Stimulated activated CD4-positive, alpha-beta T cell treated with anti-CD3 and anti-CD28 coated beads, Interleukin-2, amount 100 ng/mL, for 48 hours (primary cell): ENCODE measurements at places on chromosomes 11 and 22.

- DNase-seq: no peak
These were observed 56.0 kb downstream of the JAM3 start for GRCh38 chr11:134124660-134125451.

DNA sequence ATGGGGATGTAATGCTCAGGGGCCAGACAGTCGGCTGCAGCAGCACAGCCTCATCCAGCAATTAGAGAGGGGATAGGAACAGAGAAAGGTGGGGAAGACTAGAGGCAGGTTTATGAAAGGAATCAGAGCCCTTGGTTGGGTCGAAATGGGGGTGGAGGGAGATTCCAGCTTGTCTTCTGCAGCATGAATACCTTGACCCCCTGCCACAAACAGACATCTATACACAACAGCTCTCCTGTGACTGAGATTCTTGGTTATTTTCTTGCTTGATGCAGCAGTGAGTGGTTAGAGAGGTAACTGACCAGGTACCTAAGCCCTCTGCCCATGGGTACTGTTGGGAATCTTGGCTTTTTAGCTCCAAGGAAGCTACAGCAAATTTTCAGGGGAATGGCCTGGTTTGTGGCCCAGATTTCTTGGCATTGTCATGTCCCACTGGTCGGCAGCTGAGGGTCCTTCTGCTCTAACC is at the start of gene TRIM49D1:
TSS of gene TRIM49D1 (minus strand) at position 51 of the 466 bp plus-strand sequence. CDS start 4,535 bp downstream, outside the sequence.
- DNase-seq: no peak

GRCh38 chr11:103902994-103903393 is 133.4 kb upstream of the DDI1 start:
- no peak for DNase-seq

DNA sequence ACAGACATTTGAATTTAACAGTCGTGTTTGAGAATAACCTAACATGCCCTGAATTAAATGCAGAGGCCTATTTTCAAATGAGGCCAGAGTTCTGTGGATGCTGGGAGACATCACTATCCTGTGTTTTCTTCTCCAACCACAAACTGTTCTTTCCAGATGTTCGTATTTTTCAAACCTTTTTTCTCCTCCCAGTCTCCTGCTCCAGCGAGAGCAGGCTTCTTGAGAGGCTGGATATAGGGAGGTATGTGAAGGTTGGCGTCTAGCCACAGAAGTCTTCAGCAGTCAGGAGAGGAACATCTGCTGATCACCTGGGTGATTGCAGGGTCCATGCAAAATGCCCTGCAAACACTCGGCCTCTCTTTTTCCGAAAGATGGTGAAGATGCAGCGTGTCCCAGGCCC is 126.3 kb downstream of the C11orf91 start:
- DNase-seq: no peak

- DNase-seq: no peak
These were observed 101.6 kb downstream of the CSNK2A3 start for GRCh38 chr11:11251394-11251970.

- DNase-seq: no peak
These were observed 10.3 kb downstream of the MRGPRG start for GRCh38 chr11:3208272-3208671.

- DNase-seq: no peak
These were observed 40.3 kb upstream of the OR5D13 start for GRCh38 chr11:55732936-55733335.

GRCh38 chr11:16335236-16335962 is 20.9 kb downstream of the SOX6 start:
- no peak for DNase-seq

- no peak for DNase-seq
These were observed 165.8 kb upstream of the B3GAT1 start for GRCh38 chr11:134577751-134578395.

GRCh38 chr11:72754149-72754543 is 1.9 kb upstream of the ARAP1 start:
- no peak for DNase-seq

GRCh38 chr11:107783121-107783520 is 71.3 kb upstream of the SLN start:
- no peak for DNase-seq

DNA sequence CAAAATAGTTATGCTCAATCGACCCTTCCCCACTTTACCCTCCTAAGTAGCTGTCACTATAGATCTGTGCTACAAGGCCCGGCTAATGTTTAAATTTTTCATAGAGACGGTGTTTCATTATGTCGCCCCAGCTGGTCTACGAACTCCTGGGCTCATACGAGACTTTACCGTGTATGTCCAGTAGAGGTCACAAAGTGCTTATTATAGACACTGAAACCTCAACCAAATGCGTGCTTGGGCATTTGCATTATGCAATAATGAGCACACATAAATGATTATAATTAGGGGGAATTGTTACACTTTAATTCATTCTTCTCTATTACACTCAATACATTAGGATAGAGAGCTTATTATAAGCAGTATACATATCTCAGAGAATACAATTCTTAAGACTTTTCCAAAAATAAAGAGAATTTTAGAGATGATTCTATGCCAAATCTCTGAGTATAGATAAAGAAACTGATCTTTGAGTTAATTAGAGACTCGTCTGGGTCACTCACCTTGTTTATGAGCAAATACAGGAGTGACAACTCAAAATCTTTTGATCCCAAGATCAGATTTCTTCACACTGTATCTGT is 12.5 kb upstream of the MRPL16 start:
- no peak for DNase-seq

- no peak for DNase-seq
These were observed 78.8 kb upstream of the TOP3B start for GRCh38 chr22:22061085-22062077.

GRCh38 chr22:41846268-41846987 is 13.5 kb downstream of the SREBF2 start:
- DNase-seq: no peak

DNA sequence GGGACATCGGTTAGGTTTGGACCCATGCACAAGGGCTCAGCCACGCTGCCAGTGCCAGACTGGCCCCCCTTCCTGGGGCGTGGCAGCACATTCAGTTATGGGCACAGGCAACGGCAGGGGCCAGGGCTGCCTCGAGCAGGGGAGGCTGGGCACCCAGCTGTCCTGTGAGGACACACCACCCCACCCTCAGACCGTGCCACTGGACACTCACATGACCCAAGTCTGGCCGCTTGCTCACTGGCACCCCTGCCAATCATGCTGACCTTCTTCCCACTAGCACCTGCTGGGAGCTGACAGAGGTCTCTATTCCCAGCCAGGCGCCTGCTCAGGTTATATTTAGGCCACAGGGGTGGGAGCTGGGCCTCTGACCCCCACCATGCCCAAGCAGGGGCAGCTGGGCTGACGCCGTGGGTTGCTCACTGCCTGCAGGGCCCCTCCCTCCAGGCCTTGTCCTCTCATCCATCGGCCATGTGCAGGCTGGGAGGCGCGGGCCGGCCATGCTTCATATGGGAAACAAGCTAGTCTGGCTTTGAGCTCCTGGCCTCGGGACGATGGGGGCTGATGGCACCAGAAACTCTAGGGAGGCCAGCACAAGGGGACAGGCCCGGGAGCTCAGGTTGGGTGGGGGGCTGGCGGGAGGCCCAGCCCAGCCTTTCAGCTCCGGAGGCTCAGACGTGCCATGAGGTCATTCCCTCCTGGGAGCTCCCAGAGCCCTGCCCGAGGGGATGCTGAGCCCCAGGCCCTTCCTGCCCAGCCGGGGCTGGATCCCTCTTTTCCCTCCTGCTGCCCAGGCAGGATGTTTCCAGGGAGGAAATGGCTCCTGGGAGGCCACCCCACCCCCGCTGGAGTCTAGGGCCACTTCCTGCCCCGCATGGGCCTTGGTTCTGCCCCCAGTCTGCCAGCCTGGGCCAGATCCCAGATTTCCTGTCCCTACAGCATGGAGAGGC is 15.2 kb upstream of the TBX1 start:
- DNase-seq: no peak

GRCh38 chr11:65225279-65226102 is 36.3 kb upstream of the POLA2 start:
- DNase-seq: peak; percentile 53

DNA sequence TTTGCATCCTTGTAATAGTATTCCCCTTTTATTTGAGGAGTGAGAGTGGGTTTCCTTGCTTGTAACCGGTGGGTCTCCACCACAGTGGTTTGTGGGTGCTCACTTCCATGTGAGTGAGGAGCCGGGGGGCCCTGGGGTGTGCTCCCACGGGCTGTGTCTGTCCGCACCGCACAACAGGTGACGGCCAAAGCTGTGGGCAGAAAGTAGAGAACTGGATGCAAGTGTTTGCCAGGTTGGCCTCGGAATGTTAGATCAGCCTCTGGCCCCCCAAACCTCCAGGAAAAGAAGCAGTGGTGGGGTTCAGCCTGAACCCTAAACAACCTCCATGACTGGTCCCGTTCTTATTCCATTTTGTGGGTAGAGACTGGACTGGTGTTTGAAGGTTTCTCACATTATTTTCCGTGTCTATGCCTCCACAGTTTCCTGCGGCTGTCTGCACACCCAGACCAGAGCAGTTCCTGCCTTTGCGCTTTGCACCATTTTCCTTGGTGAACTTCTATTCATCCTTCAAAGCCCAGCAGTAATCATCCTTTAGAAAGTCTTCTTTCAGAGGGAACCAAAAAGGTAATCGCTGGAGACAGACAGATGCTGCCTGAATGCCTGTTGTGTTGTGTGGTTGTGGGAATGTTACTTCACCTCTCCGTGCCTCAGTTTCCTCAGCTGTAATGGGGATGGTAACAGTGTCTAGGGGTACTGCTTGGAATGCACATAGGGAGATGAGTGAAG is 77.2 kb downstream of the MYEOV start:
- no peak for DNase-seq

GRCh38 chr22:45131749-45132148 is 32.0 kb upstream of the NUP50 start:
- DNase-seq: no peak
